ENCODE measurements at places on chromosomes 7 and 10.

DNA sequence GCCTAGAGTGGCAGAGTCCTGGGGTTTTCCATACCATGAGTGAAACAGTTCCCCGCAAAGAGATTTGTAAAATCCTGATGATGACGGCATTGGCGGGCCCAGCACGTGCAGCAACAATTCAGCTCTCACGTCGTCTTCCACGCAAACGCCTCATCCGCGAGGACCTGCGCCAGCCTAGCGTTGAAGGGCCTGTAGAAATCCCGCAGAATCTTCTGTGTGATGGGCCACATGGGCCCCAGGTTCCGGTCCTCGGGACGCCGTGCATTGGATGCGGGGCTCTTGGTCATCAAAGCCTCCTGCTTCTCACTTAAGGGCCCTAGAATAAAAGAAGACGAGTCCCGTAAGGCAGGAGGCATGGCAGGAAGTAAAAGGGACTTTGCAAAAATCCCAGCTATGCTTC, 83.4 kb downstream of the CHST15 start:
- no peak for DNase-seq

DNA sequence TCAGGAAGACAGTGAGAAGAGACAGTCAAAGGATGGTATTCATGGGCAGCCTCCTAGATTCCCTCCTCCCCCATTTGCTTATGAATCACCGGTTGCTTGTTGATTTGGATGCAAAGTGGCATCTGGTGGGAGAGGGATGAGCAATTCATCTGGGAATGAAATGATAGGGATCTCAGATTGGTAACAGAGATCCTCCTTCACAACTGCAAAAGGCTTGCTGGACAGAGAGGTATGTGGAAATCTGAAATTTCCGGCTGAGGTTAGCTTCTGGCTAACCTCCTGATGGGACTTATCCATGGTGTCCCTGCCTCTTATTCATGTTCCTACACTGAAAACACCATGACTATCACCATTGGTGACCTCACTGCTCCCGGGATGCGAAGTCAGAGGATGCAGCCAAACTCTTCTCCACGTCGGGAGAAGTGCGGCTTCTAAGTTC, 48.4 kb upstream of the PODXL start:
- peak; percentile 46 for DNase-seq

DNA sequence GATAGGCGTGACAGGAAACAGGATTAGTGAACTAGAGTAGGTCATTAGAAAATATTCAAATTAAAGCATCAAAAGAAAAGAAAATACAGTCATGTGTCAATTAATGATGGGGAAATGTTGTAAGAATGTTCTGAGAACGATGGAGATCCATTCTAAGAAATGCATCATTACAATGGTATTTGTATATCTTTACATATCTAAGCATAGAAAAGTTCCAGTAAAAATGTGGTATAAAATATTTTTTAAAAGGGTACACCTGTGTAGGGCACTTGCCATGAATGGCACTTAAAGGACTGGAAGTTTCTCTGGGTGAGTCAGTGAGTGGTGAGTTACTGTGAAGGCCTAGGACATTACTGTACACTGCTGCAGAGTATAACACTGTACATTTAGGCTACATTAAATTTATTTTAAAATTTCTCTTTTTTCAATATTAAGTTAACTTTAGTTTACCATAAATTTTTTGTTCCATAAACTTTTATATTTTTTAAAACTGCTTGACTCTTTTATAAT, 282.5 kb downstream of the BMPER start:
- no peak for DNase-seq

- no peak for DNase-seq
Measured at GRCh38 chr7:8988267-8988666, 554.9 kb downstream of the NXPH1 start.

All from T1000 (cell line).